ENCODE measurements at places on chromosomes 2 and 18.

DNA sequence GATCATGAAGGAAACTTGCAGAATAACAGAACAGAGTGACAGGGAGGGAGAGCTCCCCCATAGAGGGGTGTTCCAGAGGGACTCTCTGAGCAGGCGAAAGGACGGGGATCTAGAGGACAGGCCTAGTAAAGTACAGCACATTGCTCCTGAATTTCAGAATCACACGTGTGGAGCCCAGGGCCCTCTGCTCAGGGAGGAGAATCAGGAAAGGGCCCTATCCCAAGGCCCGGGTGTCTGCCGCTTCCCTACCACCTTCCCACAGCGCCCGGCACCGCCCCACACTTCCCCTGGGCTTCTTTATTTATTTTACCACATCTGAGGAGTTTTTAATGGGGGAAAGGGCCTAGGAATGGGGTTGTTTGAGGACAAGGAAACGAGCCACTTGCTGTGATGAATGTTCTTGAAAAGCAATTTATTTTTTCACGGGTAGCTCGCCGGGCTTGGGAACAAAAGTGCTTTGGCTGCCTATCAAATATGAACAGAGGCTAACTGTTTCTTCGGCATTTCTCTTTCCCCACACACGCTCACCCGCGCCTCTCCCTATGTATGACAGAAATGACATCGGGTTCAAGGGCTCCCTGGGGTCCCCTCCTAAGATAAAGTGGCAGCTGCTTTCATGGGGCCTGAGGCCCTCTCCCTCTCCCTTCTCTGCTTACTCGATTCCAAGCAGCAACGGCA, 79.3 kb upstream of the GLI2 start:
- DNase-seq: no peak

GRCh38 chr2:51511002-51511401, 479.1 kb upstream of the NRXN1 start:
- DNase-seq: no peak

GRCh38 chr2:70643715-70644114, 90.1 kb upstream of the TGFA start:
- DNase-seq: no peak

DNA sequence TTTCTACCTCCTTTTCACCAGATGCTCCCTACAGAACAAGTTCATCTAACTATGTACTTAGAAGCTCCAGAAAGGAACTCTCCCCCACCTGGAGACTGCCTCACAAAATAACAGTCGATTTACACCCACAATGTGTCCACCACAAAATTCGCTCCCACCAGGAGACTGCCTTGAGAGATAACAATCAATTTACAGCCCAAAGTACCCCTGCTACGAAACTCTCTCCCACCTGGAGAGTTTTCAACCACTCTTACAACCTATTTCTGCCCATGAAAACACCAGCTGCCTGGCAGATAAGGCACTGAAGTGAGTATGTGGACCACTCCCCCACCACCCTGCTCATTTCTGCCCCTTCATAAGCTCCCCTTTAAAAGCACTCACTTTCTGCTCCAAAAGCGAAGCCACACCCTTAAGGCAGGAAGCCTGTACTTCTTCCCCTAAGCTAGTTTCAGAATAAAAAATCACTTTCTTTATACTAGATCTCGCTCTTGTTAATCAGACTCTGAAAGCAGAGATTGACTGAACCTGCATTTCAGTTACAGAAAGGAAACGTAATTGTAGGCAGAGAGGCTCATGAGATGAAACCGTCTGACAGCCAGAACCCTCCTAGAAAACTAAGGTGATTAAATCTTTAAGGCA, 94.4 kb upstream of the RBBP8 start:
- no peak for DNase-seq

- DNase-seq: no peak
Measured at GRCh38 chr2:147051814-147052213, 793.0 kb upstream of the ACVR2A start.

GRCh38 chr2:128280901-128281321, 37.8 kb downstream of the HS6ST1 start:
- no peak for DNase-seq

GRCh38 chr2:148039783-148040182, 18.9 kb downstream of the MBD5 start:
- no peak for DNase-seq
